Common myeloid progenitor, CD34-positive (primary cell): ENCODE measurements at places on chromosomes 1 and 21.

DNA sequence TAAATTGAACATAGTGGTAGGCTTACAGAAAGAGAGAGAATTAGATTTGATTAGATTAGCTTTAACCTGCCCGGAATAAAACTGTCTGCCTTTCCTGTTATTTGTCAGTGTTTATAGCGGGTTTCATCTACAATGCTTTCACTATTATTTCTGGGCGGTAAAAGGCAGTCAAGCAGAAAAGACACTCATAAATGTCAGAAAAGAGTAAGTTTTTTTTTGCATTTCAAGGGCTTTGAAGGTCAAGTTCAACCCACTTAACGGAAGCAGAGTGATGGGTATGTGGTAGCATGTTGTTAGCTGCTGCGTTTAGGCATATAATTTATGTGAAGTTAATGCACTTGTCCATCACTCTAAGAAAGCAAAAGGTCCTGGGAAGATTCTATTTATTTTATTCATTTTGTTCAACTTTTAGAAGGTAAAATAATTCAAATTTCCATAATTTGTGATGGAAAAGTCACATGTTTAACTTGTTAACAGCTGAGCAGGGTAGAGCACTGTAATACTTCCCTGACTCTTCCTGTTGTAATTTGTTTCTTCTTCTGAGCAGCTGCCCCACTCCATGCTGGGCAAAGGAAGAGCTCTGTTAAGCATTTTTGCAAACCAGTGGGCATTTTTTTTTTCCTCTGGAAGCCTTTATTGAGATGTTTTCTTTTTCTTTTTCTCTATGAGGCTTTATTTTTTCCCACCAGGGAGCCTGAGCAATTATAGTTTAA lies 220.1 kb downstream of the ST6GALNAC3 start:
- no peak for DNase-seq

DNA sequence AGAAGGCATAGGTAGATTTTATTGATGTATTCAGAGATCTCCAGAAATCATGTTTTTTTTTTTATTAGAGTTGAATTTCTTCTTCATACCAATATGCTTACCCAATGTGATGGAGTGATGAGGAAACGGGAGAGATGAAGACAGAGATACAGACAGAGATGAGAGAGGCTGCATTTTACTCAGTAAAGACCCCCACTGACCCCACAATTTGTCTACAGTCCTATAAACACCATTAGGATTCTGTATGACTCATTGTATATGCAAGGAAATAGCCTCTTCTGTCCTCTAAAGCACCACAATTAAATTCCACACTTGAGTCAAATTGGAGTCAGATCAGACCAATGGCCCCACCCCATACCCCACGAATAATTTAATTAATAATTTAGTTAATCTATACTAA lies 44.0 kb downstream of the RUNX1 start:
- no peak for DNase-seq

GRCh38 chr1:76260279-76260678 lies 185.7 kb downstream of the ST6GALNAC3 start:
- no peak for DNase-seq

DNA sequence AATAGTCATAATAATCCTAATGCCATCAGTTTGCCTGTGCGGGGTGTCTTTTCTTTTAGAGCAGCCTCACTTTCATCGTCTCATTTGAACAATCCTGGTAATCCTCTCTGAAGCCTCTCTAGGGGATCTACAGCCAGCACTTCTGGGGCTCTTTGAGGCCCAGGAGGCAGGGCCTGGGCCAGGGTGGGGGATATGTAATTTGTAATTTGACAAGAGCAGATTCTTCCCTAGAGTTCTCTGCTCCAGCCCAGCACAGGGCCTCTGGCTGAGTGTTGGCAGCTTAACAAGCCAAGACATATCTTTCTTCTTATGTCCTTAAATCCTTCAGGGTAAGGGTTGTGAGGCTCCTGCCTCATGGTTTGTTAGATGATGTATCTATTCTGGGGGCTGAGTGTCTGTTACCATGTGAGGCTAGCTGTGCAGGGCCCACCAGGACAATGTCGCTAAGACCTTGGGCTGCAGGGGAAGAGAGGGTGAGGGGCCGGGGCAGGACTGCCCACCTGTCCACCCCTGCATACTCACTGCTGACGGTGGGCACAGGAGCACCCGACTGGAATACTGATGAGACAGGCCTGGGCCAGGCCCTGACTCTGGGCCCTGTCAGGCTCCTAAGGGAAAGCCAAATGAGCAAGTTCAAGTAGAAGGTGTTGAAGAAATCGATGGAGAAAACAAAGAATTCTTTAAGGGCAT lies 45.3 kb upstream of the PARP1 start:
- DNase-seq, result no peak

DNA sequence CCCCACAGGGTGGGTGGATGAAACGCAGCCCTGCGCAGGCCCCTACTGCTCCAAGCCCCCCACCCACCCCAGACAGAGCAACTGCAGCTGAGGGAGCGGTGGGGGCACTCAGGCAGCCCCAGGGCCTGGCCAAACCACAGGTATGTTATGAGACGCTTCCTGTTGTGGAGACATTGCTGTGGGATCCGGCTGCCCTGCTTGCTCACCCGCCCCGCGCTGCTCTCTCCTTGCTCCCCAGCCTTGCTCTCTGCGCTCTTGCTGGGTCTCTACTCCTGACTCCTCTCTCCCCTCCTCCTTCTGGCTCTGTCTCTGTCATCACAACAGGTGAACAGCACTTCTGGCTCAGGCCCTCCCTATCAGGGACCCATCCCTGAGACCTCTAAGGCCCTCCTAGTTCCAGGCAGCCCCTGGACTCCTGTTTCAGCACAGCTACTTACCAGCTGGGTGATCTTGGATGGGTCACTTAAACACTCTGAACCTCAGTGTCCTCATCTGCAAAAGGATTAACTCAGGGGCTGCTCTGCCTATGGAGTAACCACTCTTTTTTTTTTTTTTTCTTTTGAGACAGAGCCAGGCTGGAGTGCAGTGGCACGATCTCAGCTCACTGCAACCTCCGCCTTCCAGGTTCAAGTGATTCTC lies 15.9 kb downstream of the COL8A2 start:
- peak; percentile 68 for DNase-seq

GRCh38 chr1:50774759-50775351 lies 185.2 kb downstream of the FAF1 start:
- DNase-seq, result peak; percentile 71
